ENCODE measurements at places on chromosomes 7 and 10.

DNA sequence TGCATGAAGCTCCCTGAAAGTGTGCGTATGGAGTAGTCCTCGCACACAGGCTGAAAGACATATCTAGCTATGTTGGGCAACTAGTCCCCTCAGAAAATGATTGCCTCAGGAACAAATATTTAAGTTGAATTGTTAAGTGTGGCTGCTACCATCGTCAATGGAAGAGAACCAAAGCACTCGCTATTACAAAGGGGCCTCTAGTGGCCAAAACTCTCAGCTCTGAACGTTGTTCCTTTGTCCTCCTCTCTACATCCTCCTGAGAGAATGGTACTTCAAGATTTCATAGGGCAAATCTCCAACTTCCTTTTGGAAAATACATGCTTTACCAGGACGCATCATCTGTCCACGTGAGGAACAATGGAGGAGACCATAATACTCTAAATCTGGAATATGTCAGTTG is 209.9 kb downstream of the NRG3 start:
- DNase-seq = no peak

DNA sequence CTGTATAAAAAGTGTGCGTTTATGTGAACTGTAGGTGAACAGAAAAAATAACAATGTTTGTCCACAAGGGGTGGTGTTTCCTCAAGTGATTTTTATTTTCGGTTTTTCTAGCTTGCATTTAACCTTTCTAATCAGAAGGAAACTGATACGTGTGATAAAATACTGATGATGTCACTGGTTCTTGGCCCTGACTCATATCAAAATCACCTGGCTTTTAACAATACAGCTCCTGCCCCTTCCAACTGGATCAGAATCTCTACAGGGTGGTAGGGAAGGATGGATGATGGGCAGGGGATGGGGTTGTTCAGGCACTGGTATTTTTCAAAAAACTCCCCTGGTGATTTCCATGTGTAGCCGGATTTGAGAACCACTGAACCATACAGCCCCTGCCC is 10.9 kb downstream of the NPFFR1 start:
- DNase-seq = no peak

DNA sequence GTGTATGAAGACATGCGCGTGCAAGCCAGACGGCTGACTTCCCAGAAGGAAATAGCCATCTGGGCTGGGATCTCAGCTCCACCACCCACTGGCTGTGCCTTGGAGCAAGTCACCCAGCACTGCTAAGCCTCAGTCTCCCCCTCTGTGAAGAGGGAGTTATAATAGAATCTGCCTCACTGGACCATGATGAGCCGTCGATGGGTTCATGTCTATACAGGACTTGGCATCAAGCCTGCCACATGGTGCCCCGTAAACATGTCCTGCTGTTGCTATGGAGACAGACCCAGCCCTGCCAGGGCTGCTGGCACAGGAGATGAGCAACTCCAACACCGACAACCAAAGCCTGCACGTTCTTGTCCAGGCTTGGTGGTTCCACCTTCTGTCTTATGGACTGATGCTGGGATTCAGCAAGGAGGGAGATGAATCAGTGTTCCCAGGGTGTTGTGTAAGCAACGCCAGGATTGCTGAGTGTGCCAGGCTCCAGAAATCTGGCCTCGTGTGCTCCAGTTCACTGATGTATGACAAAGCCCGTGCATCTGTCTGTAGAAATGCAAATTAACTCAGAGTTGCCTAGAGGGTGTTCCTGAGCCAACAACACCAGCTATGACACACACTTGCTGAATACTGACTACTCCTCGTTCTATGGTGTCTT is 5.6 kb downstream of the GPR15LG start:
- no peak for DNase-seq

- no peak for DNase-seq
Observed at GRCh38 chr10:124168991-124169802, 75.8 kb upstream of the CHST15 start.

- DNase-seq = no peak
Observed at GRCh38 chr10:81019029-81019890, 481.6 kb downstream of the SH2D4B start.

- no peak for DNase-seq
Observed at GRCh38 chr7:95517870-95518269, 32.1 kb downstream of the ASB4 start.

DNA sequence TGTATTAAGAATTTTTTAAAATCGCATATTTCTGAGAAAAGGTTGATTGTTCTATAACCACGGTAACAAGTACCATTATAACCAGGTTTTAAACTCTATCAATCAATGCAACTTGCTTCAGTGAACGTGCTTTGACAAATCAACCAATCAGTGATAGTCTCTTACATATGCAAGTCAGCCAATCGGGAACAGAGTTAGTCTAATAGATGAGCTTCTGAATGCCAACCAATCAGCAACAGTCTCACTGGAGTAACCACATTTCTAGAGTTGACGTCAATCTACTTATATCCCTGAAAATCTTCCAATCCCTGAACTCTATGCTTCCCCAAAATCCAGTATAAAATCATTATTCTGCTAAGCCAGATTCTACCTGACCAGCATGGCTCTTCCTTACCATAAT is 44.7 kb upstream of the TRUB1 start:
- DNase-seq = no peak

- no peak for DNase-seq
Observed at GRCh38 chr10:103890194-103890658, 27.8 kb downstream of the STN1 start.

DNA sequence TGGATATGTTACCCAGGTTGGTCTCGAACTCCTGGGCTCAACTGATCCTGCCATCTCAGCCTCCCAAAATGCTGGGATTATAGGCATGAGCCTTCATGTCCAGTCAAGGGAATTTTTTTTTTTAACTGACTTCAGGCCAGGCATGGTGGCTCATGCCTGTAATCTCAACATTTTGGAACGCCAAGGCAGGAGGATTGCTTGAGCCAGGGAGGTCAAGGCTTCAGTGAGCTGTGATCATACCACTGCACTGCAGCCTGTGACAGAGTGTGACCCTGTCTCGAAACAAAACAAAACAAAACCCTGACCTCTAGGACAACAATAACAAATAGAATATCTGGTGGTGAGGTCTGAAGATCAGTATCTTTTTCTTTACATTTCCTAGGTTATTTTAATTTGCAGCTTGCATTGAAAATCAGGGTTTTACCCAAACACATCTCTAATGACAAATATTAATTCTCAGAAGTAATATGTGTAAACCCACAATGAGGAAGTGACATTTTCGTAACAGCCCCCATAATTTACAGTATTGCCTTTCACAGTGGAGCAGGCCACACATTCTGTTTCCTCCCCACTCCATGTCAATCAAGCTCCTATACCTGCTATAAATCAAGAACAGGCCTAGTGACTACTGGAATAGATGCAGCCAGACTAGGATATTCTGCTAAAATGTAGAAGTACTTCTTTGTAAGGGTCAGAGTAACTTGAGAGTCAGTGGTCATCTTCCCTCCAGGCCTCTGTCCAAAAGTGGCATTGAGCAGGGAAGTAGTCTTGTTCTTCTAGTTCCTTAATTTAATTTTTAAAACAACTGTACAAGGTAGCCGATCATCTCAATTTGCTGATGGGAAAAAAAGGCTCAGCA is 43.3 kb upstream of the ECHDC3 start:
- no peak for DNase-seq

- no peak for DNase-seq
Observed at GRCh38 chr7:133705596-133705995, 421.5 kb upstream of the LRGUK start.

- no peak for DNase-seq
Observed at GRCh38 chr10:71179382-71179781, 33.0 kb upstream of the UNC5B start.

- no peak for DNase-seq
Observed at GRCh38 chr7:5508698-5509097, 85.1 kb upstream of the TNRC18 start.

GRCh38 chr10:109966961-109967738 is 40.6 kb upstream of the ADD3 start:
- no peak for DNase-seq

DNA sequence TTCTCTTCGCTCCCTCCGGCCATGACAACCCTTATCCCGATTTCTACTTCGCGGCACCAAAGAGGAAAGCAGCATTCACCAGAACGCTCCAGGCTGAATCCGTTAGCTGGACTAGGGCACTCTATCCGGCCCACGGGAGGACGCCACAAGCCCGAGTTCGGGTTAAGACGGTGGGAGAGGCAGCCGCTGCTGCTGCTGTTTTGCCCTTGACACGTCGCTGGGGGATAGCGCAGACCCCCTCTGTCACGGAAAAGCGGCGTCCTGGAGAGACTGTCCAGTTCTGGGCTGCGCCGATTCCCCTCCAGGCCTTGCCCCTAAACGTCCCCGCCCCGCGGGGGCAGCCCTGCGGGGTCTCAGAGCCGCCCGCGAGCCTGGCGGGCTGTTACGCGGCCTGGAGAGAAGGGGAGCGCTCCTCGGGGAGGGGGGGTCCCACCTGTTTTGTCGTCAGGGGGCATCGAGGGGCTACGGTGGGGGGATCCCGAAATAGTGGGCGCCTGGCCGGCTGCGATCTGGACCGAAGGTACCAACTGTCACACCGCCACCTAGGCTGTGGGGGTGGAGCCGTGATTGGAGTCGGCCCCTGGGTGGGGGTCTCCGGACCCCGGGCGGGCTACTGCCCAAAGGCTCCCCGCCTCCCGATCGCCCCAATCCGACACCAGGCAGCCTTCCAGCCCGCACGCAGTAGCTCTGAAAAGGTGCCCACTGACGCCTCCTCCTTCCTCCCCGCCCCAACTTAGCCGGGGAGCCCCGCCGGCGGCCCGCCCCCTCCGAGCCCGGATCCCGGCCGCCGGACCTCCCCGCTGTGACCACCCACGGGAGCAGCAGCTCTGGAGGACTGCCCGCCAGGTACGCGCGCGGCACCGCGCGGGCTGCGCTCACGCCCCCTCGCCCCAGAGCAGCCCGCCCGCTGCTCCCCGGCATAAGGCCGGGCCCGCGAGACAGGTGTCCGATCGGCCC is 772 bp downstream of the SGMS1 start:
- peak; percentile 8 for DNase-seq

DNA sequence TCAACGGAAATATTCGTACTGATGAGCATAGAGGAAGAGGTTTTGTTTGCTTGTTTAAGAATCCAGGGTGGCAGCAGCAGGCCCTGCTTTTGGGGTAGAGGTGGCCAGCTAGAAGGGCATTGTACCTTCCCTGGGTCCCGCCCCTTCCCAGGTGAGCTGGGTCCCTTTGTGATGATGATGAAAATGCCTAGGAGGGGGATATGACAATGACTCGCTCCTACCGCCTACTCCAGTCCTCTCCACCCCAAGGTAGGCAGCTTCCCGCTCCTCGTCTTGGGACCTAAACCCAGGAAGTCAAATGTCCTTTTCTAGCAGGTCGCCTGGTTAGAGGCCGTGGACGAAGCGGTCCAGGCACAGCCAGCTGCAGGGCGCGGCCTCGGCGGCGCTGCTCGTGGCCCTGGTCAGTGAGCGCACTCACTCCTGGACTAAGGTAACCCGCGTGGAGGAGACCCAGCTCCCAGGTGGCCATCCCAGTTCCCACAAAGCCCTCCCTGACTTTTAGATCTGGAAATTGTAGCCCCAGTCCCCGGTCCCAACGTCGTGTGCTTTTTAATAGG is 141.4 kb downstream of the LSMEM1 start:
- no peak for DNase-seq

DNA sequence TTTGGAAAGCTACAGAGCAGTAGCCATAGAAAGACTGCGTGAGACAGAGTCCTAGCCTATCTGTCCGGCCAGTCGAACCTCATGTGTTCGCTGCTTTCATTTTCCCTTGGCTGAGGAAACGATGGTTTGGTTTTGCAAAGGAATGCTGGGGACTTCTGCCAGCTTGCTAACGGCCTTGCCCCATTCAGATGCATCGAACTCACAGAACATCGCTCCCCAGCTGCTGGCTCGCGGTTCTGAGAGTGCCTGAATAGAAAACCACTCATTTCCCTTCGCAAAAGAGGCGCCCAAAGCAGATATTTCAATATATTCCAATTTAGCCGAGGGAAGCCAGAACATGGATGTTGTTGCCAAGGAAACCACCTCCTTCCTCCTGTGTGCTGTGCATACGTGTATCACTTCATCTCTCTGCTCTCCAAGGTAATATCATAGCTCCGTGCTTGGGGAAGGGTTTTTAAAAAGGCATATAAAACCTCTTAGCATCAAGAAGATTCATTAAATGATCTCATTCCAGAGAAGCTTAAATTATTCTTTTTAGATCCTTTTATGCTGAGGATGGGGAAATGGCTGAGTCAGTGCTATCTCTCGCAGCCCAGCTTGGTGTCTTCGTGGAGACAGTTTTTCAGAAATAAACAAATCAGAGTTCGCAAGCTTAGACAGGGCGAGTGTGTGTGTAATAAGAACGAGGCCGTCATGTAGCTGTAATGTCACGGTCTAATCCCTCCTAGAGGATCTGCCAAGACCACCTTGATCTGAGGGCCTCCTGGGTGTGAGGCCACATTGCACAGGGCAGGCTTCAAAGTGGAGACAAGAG is 215.2 kb downstream of the RPS24 start:
- DNase-seq = no peak

GRCh38 chr7:157495177-157495553 is 158.4 kb downstream of the DNAJB6 start:
- DNase-seq = no peak

GRCh38 chr10:101967713-101968112 is 88.3 kb downstream of the ARMH3 start:
- no peak for DNase-seq

GRCh38 chr7:121520911-121521310 is 124.8 kb upstream of the FAM3C start:
- DNase-seq = no peak

DNA sequence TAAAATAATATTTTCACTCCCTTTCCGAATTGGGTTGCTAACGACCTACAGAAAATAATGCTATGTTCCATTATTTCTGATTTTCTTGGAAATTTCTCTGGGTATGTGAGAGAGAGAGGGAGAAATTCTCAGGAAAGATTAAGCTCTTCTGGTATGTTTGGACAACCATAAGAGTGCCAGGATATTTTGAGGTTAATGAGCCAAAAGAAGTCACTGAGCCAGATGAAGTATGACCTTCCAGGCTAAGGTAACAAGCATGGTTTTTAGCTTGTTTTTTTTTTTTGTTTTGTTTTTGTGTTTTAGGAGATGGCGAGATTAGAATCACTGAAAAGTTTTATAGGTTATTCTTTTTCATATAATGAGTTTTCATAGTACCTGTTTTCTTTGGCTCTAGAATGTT is 171.0 kb upstream of the FOXP2 start:
- no peak for DNase-seq

- DNase-seq = no peak
Observed at GRCh38 chr7:55128693-55129394, 110.0 kb downstream of the EGFR start.

DNA sequence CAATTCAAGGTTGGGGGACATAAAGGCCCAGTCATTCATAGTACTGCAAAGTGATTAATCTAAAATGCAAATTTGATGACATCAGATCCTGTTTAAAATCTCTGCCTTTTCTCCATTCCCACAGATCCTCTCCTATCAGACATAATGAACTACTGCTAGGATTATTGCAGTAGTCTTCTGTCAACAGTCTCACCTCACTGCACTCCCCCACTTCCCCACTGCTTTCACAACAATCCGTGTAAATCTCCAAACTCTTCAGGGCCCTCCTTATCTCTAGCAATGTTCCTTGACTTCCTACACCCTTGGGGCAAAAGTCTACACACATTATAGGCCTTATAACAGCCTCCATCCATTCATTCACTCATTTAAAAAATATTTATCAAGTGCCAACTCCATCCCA is 112.4 kb downstream of the KBTBD2 start:
- no peak for DNase-seq
